Activated T-cell treated with anti-CD3 and anti-CD28 coated beads, Interleukin-2, amount 50 U/mL, for 4 hours (primary cell): ENCODE measurements at places on chromosomes 13 and 19. TPM values are rescaled to one million over a fixed set of nuclear protein-coding genes. Genes with fewer than 3 reads are reported as not detected.

DNA sequence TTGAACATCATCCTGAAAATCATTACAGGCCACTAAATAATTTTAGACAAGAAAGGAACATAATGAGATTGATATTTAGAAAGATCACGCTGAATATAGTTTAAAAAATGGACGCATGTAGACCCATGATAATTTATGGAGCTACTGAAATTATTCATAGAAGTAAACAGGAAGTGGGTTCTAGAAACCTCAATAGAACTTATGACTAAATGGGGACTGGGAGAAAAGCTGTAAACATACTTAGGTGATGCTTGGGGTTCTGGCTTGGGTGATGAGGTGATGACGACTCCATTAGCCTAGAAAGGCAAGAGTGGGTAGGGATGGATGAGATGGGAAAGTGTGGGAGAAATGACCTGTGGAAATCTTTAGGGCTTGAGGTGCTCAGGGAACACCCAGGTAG lies 484.0 kb downstream of the MYO16 start:
- no peak for DNase-seq

DNA sequence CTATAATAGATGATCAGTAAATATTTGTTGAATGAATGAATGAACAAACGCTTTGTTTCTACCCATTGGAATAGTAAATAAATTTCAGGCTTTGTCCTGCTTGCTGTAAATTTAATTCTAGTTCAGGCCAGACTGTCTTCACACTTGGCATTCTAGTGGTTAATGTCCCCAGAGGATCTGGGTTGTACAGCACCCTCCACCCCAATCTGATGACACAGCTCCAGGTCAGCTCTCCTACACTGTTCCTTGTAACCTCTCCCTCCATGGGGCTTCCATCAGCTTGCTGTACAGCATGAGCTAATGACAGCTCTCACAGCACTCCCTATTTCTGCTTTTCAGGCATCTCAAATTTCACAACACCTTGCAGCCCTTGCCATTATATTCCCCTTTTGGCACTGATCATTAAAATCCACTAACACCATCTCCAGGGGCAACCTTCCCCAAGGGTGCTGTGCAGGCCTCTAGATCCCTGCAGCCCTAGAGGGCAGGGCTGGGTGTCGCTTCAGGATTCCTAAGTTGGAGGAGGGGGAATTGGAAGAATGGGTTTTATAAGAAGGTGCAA lies 12.7 kb upstream of the KL start:
- no peak for DNase-seq

LCP1 gene
- total RNA-seq = 663 TPM

KIR2DL1 gene
- not detected for total RNA-seq

GRCh38 chr19:1038978-1039645 lies 795 bp upstream of the ABCA7 start:
- DNase-seq = no peak

DNA sequence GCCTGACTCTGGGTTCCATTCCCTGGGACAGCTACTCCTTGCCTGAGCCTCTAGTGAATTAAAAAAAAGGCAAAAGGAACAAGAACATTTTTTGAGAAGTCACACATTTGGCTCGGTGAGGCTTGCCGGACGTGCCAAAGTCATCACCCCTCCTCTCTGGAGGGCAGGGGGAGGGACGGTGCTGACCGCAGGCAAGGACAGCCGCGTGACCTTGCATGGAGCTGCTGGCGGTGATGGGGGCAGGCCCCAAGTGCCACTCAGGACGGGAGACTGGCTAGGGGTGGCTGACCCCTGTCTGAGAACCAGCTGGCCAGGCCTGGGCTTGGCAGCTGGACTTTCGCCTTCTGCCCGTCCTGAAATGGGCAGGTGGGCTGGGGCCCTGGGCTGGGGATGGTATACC lies 26.4 kb downstream of the MAP2K2 start:
- no peak for DNase-seq

- DNase-seq = no peak
Measured at GRCh38 chr19:54492568-54492967, 10.1 kb upstream of the LAIR2 start.

ZNF492 gene
- 3.7 TPM for total RNA-seq

CLEC4G gene
- total RNA-seq = not detected

PEG3 gene
- 0.27 TPM for total RNA-seq
